NCI-H524 treated with DMSO at 0.1 percent for 48 hours (cell line): ENCODE measurements at places on chromosomes 12 and 14.

DNA sequence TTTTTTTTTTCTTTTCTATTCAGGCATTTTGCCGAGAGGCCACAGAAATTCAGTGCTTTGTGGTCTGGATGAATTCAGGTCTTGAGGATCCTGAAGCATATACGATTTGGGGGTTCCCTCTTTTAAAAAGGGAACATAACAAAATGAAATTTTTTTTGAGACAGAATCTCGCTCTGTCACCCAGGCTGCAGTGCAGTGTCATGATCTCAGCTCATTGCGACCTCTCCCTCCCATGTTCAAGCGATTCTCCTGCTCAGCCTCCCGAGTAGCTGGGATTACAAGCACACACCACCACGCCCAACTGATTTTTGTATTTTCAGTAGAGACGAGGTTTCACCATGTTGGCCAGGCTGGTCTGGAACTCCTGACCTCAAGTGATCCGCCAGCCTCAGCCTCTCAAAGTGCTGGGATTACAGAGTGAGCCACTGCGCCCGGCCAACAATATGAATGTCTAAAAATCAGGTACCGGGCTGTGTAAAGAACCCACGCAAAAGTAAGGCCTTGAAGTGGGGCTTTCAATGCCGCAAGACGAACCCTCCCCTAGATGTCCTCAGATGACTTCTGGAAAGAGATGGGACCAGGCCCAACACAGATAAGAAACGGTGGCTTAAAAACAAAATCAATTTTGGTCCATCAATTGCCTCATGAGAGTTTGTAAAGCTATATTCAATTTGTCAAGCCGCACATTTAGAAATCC, 30.0 kb downstream of the TESC start:
- DNase-seq = no peak

- DNase-seq = no peak
Observed at GRCh38 chr14:42671636-42672035, 1065.0 kb downstream of the LRFN5 start.

GRCh38 chr12:66627270-66627987, 51.4 kb downstream of the GRIP1 start:
- no peak for DNase-seq

DNA sequence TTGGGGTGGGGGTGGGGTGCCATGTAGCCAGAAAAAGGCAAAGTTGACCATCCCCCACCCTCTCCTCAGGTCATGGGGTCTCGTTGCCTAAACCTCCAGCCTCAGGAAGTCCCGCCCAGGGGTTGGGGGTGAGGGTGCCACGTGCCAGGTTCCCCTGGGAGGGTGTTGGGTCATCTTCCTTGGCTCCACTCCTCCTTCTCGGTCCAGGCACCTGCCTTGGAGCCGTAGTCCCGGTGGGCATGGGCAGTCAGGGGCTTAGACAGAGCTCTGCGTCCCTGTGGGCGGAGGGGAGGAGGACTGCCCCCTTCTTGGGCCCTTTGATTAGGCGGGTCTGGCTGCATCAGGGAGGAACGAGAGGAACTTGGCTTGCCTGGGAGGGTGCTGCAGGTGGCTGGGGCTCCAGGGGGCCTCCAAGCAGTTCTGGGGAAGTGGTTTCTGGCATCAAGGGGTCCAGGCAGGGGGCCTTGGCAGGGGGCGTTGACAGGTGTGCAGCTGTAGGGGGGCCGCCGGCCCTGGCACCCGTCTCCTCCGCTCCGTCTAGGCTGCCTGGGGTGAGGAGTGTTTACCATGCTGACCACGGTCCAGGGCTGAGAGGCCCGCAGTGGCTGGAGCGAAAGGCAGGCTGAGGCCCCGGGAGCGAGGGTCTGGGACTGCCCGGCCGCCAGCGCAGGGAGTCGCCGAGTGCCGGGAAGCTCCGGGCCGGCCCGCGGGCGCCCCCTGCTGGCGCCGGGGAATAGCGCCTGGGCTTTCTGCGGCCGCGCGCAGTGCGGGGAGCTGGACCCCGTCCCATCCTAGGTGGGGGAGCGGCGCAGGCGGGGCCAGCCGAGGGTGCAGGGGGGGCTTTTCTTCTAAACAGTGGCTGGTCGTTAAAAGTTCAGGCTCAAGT, 7.9 kb downstream of the SETD1B start:
- DNase-seq = no peak

- no peak for DNase-seq
Observed at GRCh38 chr14:75714991-75715390, 53.9 kb downstream of the TTLL5 start.
